ENCODE measurements at places on chromosomes 6 and 20.

GRCh38 chr20:62043131-62043914, 22.4 kb downstream of the TAF4 start:
- no peak for DNase-seq

GRCh38 chr6:44918671-44919296, 409.3 kb upstream of the RUNX2 start:
- no peak for DNase-seq

GRCh38 chr20:44858606-44859360, 26.7 kb upstream of the YWHAB start:
- DNase-seq = no peak

GRCh38 chr20:63500151-63500901, 1.4 kb upstream of the EEF1A2 start:
- no peak for DNase-seq

DNA sequence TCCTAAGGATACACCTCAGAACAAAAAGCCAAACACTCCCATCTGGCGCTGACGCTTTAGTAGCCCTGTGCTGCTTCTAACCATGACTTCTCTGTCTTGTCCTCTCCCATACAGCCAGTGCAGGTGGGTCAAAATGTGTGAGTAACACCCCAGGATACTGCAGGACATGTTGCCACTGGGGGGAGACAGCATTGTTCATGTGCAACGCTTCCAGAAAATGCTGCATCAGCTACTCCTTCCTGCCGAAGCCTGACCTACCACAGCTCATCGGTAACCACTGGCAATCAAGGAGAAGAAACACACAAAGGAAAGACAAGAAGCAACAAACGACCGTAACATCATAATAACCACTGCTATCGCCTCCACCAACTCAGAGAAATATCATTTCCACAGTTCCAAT, 1.4 kb downstream of the DEFB132 start:
- no peak for DNase-seq

- no peak for DNase-seq
These were observed 63.4 kb upstream of the CEP85L start for GRCh38 chr6:118714756-118715155.

DNA sequence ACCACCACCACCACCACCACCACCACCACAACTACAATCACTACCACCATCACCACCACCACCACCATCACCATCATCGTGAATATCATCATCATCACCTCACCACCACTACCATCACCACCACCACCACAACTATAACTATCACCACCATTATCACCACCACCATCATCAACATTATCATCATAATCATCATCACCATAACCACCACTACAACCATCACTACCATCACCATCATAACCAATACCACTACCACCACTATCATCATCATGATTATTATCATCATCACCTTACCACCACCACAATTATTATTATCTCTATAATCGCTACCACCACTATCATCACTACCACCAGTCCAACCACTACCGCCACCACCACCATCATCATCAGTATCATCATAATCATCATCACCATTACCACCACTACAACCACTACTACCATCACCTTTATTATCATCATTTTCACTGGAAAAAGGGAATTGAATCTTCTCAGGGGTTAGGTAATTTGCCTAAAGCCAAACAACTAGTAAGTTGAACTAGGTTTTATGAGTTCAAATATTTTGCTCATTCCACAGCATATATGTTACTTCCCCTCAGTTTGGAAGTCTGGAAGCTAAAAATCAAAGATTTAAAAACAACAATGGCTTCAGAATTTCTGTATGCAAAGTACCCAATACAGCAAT, 8.3 kb downstream of the RIPOR2 start:
- DNase-seq = no peak

DNA sequence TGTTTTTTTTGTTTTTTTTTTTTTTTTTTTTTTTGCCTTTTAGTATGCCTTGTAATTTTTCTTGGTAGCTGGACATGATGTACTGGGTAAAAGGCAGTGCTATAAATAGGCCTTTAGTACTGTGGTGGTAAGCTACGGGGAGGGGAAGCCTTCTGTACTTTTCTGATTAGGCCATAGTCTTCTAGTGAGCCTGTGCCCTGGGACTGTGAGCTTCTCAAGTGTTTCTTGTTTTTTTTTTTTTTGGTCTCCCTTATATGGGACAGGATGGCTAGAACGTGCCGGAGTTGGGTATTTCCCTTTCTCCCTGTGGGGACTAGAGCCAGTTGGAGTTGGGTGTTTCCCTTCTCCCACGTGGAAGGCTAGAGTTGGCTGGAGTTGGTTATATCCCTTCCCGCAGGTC, 59.4 kb upstream of the PRELID3B start:
- DNase-seq = no peak

- no peak for DNase-seq
These were observed 724 bp downstream of the CDKN1A start for GRCh38 chr6:36679043-36679833.

DNA sequence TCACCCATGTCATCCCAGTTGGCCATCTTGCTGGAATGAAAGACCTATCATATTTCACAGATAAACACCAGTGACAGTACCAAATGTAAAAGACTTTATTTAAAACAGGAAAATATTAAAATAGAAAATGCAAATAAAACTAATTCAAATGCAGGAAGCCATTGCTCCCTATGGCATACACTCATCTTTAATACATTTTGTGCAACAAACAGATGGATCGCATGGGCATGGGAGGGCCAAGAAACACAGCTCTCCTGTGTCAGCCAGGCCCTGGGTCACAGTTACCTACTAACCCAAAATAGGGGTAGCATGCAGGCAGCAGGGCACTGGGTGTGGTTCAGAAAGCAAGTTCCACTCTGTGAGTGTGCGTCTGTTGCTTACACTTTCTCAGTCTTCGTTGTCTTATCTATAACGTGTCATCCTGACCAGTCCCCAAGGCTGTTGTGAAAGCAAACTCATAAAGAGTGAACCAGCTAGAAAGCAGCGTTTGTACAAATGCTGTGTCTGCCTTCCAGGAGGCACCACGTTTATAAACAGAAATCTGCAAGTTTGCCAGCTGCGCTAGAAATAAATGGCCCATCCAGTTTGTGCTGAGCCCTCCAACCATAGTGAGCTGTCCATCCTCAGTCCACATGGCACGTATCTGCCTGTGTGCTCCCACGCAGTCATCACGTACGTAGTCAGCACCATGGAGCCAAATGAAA, 180.5 kb downstream of the SYNDIG1 start:
- no peak for DNase-seq

GRCh38 chr20:25230166-25230831, 17.6 kb upstream of the PYGB start:
- no peak for DNase-seq

DNA sequence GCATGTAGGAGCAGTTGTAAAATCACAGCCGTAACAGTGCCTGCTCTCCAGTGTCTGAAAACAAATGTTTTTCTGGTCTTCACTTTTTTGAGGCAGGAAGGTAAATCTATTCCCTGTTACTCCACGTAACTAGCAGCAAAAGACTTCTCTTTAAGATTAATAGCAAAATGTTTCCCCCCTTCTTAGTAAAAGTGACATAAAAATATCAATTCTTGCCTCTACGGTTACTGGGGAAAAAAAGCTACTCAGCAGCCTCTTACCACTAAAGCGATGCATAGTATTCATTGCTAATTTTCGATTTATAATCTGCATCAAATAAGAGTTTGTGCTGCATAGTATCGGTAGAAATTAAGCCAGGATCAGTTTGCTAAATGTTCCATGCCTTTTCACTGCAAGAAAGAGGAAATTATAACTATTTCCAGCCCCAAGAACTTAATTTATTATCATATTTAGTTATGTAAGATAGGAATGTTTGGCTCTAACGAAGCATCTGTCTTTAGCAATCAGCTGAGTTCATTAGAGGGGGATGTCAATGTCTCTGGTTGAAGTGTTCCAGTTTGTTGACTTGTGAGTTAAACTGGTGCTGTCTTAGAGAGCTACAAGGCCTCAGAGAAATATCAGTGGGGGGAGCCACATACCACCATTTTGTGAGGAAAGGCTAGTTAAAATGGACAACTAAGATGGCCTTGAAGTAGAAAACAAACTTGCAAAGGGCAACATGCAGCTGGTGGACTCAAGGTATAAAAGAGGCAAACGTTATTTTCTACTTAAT, 617 bp upstream of the TSPYL1 start:
- DNase-seq = no peak

DNA sequence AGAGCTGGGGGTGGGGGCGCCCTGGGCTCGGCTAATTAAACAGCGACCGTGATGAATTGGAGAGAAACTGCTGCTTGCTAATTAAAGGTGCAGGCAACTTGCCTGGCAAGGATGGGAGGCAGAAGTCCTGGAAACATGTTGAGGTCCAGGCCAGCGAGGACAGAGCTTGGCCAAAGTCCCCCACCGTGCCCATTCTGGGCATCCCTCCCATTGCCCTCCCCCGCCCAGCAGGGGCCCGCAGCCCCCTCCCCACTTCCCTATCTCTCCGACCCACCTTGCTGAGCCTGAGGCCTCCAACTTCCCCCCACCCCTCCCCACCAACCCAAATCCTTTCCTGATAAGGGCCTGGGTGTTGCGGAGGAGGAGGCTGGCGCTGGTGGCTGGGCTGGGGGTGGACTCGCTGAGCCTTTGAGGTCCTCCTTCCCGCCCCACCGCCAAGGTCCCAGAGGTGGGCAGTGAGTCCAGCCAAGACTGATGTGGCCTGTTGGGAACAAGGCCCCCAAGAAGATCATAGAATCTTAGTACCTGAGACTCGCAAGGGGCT, 23.3 kb downstream of the C20orf203 start:
- DNase-seq = no peak

DNA sequence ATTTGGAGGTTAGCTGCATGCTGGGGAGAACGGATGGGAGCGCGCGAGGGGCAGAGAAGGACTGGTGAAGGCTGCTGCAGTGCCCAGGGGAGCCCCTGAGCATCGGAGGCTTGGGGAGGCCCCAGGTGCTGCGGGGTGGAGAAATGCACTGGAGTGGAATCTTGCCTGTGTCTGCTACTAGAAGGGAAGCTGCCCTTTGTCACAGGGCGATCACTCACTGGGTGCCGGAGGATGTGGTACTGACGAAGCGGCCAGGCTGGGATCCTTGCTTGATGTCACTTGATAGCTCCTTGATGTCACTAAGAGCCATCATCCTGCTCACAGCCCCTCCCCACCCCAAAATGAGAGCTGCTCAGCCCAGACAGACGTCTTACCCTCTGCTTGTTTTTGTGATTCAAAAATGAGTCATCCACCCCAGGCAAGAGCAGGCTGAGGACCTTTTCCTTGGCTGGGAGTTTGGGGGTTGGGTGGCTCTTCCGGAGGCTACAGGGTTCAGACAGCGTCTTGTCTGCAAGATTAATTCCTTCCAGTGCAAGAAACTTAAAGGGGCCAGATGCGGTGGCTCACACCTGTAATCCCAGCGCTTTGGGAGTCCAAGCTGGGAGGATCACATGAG, 62.6 kb upstream of the PMEPA1 start:
- DNase-seq = peak; percentile 89

GRCh38 chr20:42974347-42974746, 215.4 kb downstream of the PTPRT start:
- DNase-seq = no peak

GRCh38 chr20:934186-934840, 18.2 kb upstream of the ANGPT4 start:
- no peak for DNase-seq
